ENCODE measurements at places on chromosomes 13 and 19.

DNA sequence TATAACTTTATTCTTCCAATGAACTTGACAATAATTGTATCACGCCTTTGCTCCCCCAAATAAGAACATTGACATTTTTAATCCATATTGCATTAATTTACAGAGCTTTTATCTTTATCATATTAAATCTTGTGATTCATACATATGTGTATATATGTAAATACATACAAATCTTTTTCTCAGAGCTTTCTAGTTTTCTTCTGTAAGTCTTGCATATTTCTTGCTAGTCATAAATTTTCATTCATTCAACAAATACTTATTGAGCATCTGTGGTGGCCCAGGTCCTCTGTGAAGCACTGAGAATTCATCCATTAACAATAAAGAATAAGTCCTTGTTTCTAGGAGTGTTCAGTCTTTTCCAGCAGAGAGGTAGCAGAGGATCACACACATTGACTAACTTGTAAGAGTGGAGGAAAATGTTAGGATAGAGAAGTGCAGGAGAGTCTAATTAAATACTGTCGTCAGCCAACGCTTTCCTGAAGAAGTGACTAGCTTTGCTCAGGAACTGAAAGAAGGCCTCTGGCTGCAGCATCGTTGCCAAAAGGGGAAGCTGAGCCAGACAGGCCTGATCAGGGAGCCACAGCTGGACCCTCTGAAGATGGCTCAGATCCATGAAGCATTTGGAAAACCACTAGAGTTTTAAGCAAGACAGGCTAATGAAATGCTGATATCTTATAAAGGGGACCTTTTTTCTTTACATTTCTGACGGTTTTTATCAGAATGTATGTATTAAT lies 38.6 kb upstream of the LAMP1 start:
- H3K4me1 ChIP-seq, result no peaks in the 10 kb centered on the region
- H3K27me3 ChIP-seq, result no peaks in the 10 kb centered on the region
- H3K4me3 ChIP-seq, result no peak overlapping the region
- DNase-seq, result no peak
- H3K36me3 ChIP-seq, result peaks cover 65% of the 10 kb centered on the region

DNA sequence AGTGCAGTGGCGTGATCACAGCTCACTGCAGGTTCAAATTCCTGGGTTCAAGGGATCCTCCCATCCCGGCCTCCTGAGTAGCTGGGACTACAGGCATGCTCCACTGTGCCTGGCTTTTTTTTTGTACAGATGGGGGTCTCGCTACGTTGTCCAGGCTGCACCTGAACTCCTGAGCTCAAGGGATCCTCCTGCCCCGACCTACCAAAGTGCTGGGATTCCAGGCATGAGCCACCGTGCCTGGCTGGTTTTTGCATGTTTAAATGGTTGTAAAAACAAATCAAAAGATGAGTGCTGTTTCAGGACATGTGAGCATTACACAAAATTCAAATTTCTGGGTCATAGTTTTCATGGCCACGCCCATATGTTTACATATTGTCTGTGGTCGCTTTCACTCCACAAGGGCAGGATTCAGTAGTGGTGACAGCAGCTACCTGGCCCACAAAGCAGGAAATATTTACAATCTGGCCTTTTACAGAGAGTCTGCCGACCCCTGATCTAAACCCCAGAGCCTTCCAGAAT lies 5.3 kb downstream of the MATK start:
- H3K4me1 ChIP-seq, result no peaks in the 10 kb centered on the region
- no peaks in the 10 kb centered on the region for H3K27me3 ChIP-seq
- no peaks in the 10 kb centered on the region for H3K36me3 ChIP-seq
- no peak overlapping the region for H3K27ac ChIP-seq
- no peak for DNase-seq
- no peak overlapping the region for H3K4me3 ChIP-seq

DNA sequence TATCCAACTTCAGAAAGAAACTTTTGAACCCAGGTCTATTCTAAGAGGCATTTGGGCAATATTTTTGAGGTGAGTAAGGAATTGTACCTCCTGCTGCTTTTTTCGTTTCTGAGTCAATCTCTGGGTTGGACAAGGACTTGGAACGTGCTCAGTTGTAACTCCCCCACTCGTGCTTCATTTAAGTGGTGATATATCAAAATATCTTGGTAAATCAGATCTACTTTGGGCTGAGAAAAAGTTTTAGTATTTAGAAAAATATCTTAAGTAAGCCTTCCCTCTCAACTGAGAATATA lies 728.9 kb downstream of the EFNB2 start:
- no peaks in the 10 kb centered on the region for H3K27me3 ChIP-seq
- no peaks in the 10 kb centered on the region for H3K36me3 ChIP-seq
- H3K4me3 ChIP-seq, result no peak overlapping the region
- H3K4me1 ChIP-seq, result no peaks in the 10 kb centered on the region
- no peak for DNase-seq
- H3K27ac ChIP-seq, result no peak overlapping the region

GRCh38 chr19:2602391-2603181 lies 99.9 kb downstream of the GNG7 start:
- H3K27ac ChIP-seq, result peak overlapping the region; percentile 41
- peaks cover 22% of the 10 kb centered on the region for H3K4me1 ChIP-seq
- no peak overlapping the region for H3K4me3 ChIP-seq
- H3K27me3 ChIP-seq, result no peaks in the 10 kb centered on the region

- no peaks in the 10 kb centered on the region for H3K27me3 ChIP-seq
- H3K36me3 ChIP-seq, result no peaks in the 10 kb centered on the region
- DNase-seq, result no peak
- no peak overlapping the region for H3K4me3 ChIP-seq
These were observed 129.8 kb downstream of the URI1 start for GRCh38 chr19:30071871-30072270.

- DNase-seq, result no peak
- H3K27me3 ChIP-seq, result no peaks in the 10 kb centered on the region
- no peaks in the 10 kb centered on the region for H3K4me1 ChIP-seq
- no peak overlapping the region for H3K27ac ChIP-seq
- no peaks in the 10 kb centered on the region for H3K36me3 ChIP-seq
- H3K4me3 ChIP-seq, result no peak overlapping the region
These were observed 6.2 kb downstream of the ZNF709 start for GRCh38 chr19:12478234-12478941.

- peaks cover 30% of the 10 kb centered on the region for H3K36me3 ChIP-seq
- H3K4me3 ChIP-seq, result no peak overlapping the region
- peaks cover 35% of the 10 kb centered on the region for H3K4me1 ChIP-seq
- no peak for DNase-seq
- no peaks in the 10 kb centered on the region for H3K27me3 ChIP-seq
These were observed 2.9 kb upstream of the ADPRHL1 start for GRCh38 chr13:113456116-113456702.

DNA sequence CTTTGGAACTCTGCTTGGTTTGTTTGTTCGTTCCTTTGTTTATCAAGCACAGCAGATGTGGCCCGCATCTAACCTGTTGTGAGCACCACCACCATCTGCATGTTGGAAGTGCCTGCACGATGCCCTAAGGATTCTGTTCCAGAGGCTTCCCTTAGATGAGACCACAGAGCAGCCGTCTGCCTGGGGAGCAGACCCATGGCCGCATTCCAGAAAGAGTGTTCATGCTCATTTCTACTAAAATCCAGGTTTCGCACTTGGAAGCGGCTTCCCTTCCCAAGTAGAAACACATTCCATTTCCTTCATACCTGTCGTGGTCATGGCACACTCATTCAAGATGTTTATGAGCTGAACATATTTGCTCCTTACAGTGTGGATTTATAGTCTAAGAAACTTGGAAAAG lies 27.2 kb downstream of the COL4A2 start:
- no peak overlapping the region for H3K27ac ChIP-seq
- no peak for DNase-seq
- H3K27me3 ChIP-seq, result no peaks in the 10 kb centered on the region
- no peak overlapping the region for H3K4me3 ChIP-seq
- peaks cover 3% of the 10 kb centered on the region for H3K36me3 ChIP-seq

DNA sequence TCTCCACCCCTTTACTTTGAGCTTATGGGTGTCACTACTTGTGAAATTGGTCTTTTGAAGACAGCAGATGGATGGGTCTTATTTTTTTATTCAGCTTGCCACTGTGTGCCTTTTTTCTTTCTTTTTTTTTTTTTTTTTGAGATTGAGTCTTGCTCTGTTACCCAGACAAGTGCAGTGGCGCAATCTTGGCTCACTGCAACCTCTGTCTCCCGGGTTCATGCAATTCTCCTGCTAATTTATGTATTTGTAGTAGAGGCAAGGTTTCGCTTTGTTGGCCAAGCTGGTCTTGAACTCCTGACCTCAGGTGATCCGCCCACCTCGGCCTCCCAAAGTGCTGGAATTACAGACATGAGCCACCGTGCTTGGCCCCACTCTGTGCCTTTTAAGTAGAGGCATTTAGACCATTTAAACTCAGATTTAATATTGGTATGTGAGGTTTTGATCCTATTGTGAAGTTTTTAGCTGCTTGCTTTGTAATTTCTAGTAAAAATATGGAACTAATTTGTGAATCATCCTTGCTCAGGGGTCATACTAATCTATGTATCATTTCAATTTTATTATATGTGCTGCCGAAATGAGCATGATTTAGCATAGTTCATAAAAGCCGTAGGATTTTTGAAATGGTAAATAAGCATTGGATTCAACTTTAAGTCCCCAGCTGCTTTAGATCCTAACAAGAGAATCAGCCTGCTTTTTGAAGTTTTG lies 584.5 kb downstream of the SLITRK1 start:
- H3K4me1 ChIP-seq, result no peaks in the 10 kb centered on the region
- DNase-seq, result no peak
- H3K27me3 ChIP-seq, result no peaks in the 10 kb centered on the region
- H3K27ac ChIP-seq, result no peak overlapping the region
- no peak overlapping the region for H3K4me3 ChIP-seq

DNA sequence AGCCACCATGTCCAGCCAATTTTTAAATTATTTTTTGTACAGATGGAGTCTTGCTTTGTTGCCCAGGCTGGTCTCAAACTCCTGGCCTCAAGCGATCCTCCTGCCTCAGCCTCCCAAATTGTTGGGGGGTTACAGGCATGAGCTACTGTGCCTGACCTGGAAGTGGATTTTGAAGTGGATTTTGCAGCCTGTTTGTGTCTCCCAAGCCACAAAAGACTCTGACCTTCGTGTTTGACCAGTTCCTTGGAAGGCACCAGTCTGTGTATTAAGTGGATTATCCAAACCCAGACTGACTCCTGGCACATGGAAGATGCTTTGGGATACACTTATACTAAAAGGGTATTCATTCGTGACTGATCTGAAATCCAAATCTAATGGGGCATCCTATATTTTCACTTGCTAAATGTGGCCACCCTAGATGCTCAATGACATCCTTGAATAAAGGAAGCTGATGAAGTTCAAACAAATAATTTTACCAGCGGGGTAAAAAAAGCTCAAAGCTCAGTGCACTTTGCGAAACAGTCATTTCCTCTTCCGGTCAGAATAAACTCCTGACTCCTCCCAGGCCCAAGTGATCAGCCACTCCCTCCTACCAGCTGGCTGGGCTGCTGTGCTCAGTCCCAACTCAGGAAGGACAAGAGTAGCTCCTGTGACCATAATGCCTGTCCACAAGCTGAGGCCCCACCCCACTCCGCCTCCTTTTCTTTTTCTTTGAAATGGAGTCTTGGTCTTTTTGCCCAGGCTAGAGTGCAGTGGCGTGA lies 32.6 kb upstream of the GATAD2A start:
- no peak overlapping the region for H3K4me3 ChIP-seq
- no peaks in the 10 kb centered on the region for H3K36me3 ChIP-seq
- no peaks in the 10 kb centered on the region for H3K27me3 ChIP-seq
- no peak for DNase-seq
- H3K27ac ChIP-seq, result no peak overlapping the region
- peaks cover 5% of the 10 kb centered on the region for H3K4me1 ChIP-seq

GRCh38 chr13:30346789-30347167 lies 39.4 kb upstream of the KATNAL1 start:
- no peak for DNase-seq
- H3K27ac ChIP-seq, result no peak overlapping the region
- H3K4me1 ChIP-seq, result peaks cover 10% of the 10 kb centered on the region
- H3K4me3 ChIP-seq, result no peak overlapping the region
- H3K36me3 ChIP-seq, result no peaks in the 10 kb centered on the region

- no peak for DNase-seq
- H3K27ac ChIP-seq, result no peak overlapping the region
- peaks cover 10% of the 10 kb centered on the region for H3K36me3 ChIP-seq
- H3K27me3 ChIP-seq, result no peaks in the 10 kb centered on the region
- H3K4me3 ChIP-seq, result no peak overlapping the region
- no peaks in the 10 kb centered on the region for H3K4me1 ChIP-seq
These were observed 35.5 kb downstream of the AP1M1 start for GRCh38 chr19:16233081-16233776.

- no peaks in the 10 kb centered on the region for H3K36me3 ChIP-seq
- peaks cover 2% of the 10 kb centered on the region for H3K4me1 ChIP-seq
- no peak overlapping the region for H3K27ac ChIP-seq
- H3K27me3 ChIP-seq, result no peaks in the 10 kb centered on the region
- H3K4me3 ChIP-seq, result no peak overlapping the region
- no peak for DNase-seq
These were observed 534.9 kb upstream of the KLF12 start for GRCh38 chr13:74669149-74669548.

- H3K4me3 ChIP-seq, result no peak overlapping the region
- H3K36me3 ChIP-seq, result no peaks in the 10 kb centered on the region
- peaks cover 6% of the 10 kb centered on the region for H3K4me1 ChIP-seq
- no peak overlapping the region for H3K27ac ChIP-seq
These were observed 93.2 kb downstream of the TUBA3C start for GRCh38 chr13:19088416-19088815.

DNA sequence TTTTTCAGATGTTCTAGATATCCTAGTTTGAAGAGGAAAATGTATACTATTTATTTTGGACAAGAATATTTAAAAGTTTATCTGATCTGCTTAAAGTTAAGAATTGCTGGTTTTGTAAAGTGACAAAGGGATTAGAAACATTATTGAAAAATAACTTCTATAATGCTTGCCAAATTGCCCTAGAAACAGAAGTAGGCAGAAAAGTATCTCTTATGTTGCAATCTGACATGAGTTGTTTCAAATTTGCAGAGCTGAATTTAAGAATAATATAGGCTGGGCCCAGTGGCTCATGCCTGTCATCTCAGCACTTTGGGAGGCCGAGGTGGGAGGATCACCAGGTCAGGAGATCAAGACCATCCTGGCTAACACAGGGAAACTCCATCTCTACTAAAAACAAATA lies 777.1 kb downstream of the LIG4 start:
- no peaks in the 10 kb centered on the region for H3K36me3 ChIP-seq
- H3K27ac ChIP-seq, result no peak overlapping the region
- DNase-seq, result no peak
- H3K4me3 ChIP-seq, result no peak overlapping the region

DNA sequence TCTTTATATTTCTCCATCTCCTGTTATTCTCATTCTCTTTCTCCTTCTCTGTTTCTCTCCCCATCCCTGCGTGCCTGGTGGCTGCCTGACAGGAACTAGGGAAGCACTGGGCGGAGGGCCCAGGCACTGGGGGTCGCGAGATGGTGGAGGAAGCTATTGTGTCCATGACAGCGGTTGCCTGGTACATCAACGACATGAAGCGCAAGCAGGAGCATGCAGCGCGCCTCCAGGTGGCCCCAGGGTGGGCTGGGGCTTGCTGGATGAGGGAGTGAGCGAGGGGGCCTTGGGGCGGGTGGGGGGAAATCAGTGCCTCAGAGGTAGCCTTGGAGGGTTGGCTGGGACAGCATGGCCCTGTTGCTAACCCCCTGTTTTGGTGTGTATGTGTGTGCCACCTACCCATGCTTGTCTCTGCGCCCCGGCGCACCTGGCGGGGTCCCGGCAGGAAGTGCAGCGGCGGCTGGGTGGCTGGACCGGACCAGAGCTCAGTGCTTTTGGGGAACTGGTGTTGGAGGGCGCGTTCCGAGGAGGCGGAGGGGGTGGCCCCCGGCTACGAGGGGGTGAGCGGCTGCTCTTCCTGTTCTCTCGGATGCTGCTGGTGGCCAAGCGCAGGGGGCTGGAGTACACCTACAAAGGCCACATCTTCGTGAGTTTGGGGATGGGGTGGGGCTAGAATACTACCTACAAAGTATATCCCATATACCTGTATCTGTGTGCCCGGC lies 5.2 kb downstream of the PLEKHG2 start:
- H3K36me3 ChIP-seq, result peaks cover 47% of the 10 kb centered on the region
- no peaks in the 10 kb centered on the region for H3K27me3 ChIP-seq
- H3K4me1 ChIP-seq, result peaks cover 15% of the 10 kb centered on the region
- DNase-seq, result no peak

All from A673 (cell line).